ENCODE measurements at places on chromosomes 3 and 15.
A peak's percentile ranks its signal among the peaks of the same experiment; 100 is the strongest.

GRCh38 chr15:26222781-26223180, 359.7 kb upstream of the ATP10A start:
- DNase-seq: no peak

DNA sequence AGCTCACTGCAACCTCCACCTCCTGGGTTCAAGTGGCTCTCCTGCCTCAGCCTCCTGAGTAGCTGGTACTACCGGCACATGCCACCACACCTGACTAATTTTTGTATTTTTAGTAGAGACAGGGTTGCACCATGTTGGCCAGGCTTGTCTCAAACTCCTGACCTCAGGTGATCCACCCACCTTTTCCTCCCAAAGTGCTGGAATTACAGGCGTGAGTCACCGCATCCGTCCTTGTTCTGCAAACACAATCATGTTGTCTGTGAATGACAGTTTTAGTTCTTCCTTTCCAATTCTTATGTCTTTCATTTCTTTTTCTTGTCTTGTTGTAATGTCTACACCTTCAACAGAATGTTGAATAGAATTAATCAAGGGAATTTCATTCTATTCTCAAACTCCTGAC, 16.3 kb upstream of the SMCO1 start:
- no peak for DNase-seq

DNA sequence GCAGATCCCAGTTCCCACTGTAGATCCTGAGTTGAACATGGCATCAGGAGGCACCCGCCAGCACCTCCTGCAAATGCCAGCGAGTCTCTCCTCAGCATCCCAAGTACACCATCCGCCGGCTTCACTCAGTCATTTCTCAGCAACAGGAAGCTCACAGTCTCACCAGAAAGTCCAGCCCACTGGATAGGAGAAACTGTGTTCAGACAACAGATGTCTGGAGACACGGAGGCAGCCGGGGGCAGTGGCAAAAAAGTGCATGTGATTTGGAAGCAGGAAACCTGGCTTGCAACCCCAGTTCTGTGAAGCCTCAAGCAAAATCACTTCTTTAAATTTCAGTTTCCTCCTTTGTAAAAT, 68.7 kb downstream of the SRGAP3 start:
- no peak for DNase-seq

GRCh38 chr15:88476635-88477060, 9.1 kb downstream of the MRPS11 start:
- DNase-seq: peak; percentile 71

DNA sequence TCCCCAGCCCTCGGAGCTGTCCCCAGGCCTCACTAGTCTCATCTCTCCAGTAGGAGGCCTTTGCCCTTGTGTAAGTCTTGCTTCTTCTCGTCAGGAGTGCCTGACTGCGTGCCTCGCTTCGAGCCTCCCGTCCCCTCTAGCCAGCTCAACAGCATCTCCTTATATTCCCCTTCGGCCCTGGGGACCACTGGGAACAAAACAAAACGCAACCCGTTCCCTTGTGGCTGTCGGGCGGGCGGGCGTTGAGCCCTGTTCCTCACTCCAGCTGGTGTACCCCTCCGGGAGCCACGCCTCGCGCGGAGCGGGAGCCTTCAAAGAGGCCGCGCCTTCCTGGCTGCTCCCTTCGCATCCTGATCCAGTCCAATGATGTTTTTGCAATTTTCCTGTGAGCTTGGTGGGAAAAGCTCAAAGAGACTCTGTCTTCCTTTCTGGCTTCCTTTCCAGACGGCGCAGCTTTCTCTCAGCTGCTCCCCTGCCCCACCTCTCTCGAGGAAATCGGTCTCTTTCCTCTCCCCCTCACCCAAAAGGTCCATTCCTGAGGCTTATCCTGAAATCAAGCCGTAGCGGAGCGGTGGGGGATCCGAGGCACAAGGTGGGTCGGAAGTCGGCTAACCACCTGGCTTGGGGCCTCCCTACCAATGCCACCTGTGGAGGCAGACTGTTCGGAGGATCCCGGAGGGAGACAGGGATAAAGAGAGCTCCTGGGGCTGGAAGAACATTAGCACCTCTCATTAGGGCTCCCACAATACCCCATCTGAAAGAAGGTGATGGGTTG, 33.4 kb upstream of the SRP14 start:
- DNase-seq: no peak

GRCh38 chr3:146035366-146035765, 125.6 kb downstream of the PLOD2 start:
- DNase-seq: no peak

DNA sequence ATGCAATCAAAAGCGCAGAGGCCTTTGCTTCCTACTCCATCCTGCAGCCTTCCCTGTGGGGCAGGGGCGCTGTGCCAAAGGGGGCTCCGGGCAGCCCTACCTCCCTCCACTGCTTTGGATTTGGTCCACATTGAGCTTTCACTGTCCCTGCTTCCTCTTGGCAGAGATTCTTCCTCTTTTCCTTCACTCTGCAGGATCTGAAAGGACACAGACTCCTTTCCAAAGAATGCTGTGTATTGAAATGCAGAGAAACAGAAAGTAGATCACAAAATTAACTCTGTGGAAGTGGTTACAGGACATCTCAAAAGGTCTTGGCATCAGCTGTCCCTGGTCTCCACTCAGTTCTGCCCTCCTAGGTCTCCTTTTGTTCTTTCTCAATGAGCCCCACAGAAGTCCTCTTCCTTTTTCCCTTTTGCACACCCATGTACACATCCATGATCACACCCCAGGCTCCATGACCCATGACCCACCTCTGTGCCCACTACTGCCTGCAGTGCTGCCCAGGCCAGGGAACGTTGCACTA, 64.1 kb downstream of the CCR1 start:
- DNase-seq: no peak

DNA sequence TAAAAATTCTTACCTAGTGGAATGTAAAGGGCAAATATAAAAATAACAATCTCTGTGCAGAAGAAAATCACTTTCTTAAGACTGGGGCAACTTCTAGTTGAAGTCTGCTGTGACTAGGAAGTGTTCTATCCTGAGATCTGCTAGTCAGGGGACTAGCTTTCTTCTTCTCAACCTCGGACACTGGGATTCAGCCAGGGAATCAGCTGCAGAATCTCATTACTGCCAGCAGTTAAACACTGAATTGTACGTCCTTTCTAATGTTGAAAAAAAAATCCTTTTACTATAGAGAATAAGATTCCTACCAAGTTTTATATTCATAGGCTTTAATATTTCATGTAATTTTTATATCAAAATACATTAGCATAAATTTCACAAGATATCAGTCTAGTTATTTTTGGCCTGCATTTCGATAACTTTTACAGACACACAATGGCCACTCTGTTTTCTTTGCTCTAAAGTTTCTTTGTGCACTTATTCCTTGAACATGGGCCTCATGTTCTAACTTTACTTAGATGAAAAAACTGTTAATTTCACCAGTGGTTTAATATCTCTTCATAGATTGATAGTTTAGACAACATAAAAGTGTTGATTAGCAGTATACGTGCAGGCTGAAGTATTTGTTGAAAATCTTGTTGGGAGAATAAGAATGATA, 2.6 kb upstream of the NEO1 start:
- DNase-seq: no peak

GRCh38 chr15:49627407-49627877, 6.6 kb downstream of the DTWD1 start:
- no peak for DNase-seq

GRCh38 chr3:152071924-152072323, 196.8 kb upstream of the MBNL1 start:
- peak; percentile 26 for DNase-seq

DNA sequence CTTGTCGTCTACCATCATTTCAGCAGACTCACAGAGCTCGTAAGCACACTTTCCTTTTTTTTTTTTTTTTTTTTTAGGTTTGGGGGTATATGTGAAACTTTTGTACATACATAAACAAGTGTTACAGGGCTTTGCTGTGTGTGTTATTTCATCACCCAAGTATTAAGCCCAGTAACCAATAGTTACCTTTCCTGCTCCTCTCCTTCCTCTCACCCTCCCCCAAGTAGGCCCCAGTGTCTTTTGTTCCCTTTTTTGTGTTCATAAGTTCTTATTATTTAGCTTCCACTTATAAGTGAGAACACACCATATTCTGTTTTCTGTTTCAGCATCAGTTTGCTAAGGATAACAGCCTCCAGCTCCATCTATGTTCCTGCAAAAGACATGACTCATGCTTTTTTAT, 746.8 kb downstream of the GRM7 start:
- no peak for DNase-seq

DNA sequence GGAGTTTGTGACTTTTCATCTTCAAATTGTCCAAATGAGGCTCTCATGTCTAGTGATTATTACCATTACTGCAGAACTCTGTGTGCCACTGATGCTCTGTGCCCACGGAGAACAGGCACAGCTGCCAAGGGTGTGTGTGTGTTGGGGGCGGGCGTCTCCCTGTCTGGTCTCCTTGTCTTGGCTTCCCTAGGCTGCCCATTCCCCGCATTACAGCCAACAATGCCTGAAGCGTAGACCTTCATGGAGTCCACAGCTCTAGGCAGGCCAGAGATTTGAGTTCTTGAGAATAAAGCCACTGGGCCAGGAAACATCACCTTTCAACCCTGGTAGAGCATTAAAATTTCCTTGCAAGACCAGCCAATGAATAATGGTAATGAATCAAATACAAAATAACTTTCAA, 42.7 kb downstream of the CCNB2 start:
- no peak for DNase-seq

DNA sequence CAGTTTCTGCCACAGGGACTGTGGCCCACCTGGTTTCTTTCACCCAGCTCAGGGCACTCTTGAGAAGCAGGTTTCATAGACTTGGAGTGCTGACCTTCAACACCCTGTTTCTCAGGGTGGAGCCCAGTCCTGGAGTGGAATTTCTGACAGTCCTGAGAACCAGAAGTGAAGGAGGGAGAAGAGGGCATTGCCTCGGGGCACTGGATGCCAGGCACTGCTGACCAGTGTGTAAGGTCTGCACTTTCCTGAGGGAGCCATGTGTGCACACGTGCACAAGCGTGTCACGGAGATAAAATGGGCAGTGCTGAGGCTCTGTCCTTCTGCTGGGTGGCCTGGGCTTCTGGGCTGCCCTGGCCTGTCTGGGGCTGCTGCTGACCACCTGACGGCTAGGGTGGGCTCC, 118.5 kb downstream of the SEC22A start:
- no peak for DNase-seq

DNA sequence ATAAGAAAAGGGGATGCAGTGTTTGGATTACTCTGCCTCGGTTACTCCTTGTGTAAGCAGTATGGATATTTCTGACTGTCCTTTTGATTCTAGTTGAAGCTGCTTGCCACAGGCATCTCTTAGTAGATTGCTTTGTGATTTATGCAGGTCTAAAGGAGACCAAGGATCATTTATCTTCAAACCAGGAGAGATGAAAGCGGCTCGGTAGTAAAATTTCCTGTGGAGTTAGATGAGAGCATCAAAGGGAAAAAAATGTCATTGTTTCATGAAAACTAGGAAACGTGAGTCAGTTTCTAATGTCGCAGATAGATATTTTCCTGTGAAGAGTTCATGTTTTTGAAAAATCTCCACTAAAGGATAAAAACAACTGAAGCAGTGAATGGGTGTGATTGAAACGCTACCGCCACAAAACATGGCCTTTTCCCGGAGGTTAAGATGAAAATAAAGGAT, 254.0 kb upstream of the TBL1XR1 start:
- DNase-seq: no peak

GRCh38 chr3:113825090-113825489, 13.5 kb upstream of the GRAMD1C start:
- DNase-seq: peak; percentile 35

GRCh38 chr15:85424154-85424553, 43.8 kb downstream of the AKAP13 start:
- no peak for DNase-seq

GRCh38 chr3:13556917-13557316, 8.0 kb downstream of the FBLN2 start:
- no peak for DNase-seq

GRCh38 chr15:84819291-84819768, 2.2 kb downstream of the ALPK3 start:
- no peak for DNase-seq

- DNase-seq: no peak
Observed at GRCh38 chr3:30586096-30586805, 20.1 kb upstream of the TGFBR2 start.

DNA sequence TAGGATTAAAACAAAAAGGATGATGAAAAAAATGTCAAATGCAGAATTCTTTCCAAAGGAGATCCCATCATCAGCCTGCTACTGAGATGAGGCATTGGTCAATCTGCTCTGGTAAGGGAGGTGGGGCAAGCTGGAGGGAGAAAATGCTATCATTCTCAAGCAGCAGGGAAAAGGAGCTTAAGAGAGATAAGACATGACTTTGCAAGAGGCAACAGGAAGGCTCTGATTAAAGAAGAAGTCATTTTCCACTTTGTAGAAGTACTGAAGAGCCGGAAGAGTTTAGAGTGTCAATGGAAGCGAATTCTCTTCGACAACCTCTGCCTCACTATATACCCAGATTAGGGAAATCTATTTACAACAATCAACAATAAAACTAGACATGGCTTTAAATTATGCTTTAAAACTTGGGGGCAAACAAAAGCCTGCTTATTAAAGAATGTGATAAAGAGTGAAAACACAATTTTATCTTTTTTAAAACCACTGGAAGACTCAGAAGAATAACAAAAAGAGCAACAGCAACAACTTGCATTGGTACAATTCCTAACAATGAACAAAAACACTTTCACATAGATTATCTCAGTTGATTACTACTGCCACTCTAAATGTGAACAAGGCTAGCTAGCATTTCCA, 81.8 kb upstream of the NANOGP8 start:
- DNase-seq: no peak

DNA sequence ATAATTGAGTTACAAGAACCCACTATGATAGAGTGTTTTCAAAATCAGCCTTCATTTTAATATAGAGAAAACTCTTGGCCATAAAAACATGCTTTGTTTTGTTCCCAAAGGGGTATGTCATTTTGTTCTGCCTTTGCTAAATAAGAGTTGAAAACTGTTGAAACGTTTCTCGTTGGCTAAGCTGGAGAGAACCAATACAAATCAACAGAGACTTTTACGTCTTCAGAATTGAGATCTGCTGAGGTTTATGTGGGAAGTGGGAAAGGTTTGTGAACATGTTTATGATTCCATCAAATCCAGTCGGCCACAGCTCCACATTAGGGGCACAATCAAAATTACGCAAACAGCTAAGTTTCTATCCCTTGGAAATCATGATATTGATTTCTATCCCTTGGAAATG, 102.0 kb downstream of the IGF2BP2 start:
- DNase-seq: no peak

DNA sequence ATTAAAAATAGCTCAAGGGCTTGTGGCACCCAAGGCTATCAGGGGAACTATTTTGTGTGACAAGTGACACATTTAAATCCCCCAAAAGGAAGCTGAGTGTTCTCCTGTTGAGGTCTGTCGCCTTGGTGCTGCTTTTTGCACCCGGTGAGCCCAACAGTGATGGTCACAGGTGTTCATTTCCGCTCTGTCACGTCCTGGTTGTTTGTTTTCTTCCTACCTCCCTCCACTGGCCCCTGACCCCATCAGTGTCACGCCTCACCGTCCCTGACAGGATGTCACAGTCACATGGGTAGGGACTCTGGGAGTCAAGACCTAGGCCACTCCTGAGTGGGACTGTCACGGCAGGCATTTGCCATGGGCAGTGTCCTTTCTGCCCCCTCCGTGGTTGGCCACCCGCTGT, 11.2 kb downstream of the SLCO3A1 start:
- no peak for DNase-seq
